Heart left ventricle (tissue), 16 donors: ENCODE measurements at places on chromosomes 11 and 22. TPM values are rescaled to one million over a fixed set of nuclear protein-coding genes. Genes with fewer than 3 reads are reported as not detected.
A peak's percentile ranks its signal among the peaks of the same experiment; 100 is the strongest.

- no peak for DNase-seq
These were observed 7.5 kb upstream of the C11orf97 start for GRCh38 chr11:94504689-94505293.

The DCHS1 gene
- 11.4 TPM for total RNA-seq

DNA sequence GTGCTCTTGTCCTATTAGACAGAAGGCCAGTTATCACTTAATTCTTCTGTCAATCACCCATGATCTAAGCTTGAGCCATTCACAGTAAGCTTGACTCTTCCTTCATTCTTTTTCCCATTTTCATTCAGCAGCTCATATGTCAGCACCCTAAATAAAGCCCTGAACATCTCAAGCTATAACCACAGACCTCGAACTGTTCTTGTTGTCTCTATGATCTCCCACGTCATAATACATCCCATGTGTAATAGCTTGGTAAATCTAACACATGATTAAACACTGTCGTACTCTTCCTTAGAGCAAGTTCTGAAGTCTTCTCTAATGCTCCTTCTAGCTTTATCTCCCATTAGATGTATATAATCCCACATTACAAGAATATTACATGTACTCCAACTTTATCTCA lies 14.4 kb downstream of the MUC15 start:
- no peak for DNase-seq

DNA sequence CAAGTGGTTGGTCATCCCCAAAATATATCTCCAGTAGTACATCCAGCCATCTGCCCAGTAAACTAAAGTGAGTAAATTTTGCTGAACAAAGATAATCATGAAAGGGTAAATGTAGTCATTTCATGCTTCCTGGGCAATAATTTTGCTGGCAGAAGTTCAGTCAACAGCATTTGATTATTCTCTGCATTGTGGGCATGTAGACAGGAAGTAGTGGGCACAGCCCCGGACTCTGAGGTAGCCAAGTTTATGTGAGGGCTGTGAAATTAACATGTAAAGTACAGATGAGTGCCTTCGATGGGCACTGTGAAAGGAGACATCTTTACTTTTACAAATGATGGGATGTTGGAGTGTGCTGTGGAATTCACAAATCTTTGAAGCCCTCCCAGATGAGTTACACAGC lies 312.2 kb upstream of the MTNR1B start:
- DNase-seq = no peak

GRCh38 chr11:114077482-114078305 lies 18.2 kb downstream of the ZBTB16 start:
- no peak for DNase-seq

The TRIM51 gene
- total RNA-seq = not detected

The OR4D6 gene
- total RNA-seq = not detected

The OR6T1 gene
- total RNA-seq = not detected

DNA sequence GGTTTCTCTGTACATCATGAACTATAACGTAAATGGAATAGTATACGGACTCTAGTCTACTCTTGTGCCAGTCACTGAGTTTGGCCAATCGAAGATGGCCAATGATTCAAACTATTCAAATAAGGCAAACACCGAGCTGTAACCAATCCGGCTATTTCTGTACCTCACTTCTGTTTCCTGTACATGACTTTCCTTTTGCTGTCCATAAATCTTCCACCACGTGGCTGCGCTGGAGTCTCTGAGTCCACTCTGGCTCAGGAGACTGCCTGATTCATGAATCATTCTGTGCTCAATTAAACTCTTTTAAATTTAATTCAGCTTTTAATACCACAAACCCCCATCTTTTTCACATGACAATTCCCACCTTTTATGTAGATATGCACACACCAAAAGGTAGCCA lies 1.5 kb upstream of the JAML start:
- DNase-seq = peak; percentile 37

GRCh38 chr11:35784699-35785098 lies 122.1 kb downstream of the TRIM44 start:
- DNase-seq = no peak

The DEFB131B gene
- total RNA-seq = not detected

GRCh38 chr11:79028225-79028624 lies 412.6 kb downstream of the TENM4 start:
- DNase-seq = no peak

The SLC15A3 gene
- total RNA-seq = 11.9 TPM

GRCh38 chr11:59285716-59286260 lies 72.9 kb upstream of the OR5AN1 start:
- no peak for DNase-seq

The OR52I1 gene
- total RNA-seq = not detected

DNA sequence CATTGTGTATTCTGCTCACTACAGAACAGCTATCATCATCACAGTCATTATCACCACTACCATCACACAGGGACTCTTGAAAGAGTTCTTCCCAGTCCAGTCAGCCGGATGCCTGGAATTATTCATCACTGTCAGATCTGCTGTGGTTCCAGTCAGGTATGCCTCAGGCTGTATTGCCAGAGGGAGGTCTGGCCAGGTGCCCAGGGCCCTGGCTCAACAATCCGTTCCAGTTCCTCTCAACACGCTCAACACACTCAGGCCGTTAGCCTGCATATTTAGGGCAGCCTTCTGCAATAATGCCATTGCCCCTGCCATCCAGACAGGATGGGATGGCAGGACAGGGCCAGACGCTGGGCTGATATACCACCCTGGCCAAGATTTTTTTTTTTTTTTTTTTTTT lies 28.6 kb upstream of the RASL10A start:
- peak; percentile 77 for DNase-seq

The CXCR5 gene
- total RNA-seq = not detected

DNA sequence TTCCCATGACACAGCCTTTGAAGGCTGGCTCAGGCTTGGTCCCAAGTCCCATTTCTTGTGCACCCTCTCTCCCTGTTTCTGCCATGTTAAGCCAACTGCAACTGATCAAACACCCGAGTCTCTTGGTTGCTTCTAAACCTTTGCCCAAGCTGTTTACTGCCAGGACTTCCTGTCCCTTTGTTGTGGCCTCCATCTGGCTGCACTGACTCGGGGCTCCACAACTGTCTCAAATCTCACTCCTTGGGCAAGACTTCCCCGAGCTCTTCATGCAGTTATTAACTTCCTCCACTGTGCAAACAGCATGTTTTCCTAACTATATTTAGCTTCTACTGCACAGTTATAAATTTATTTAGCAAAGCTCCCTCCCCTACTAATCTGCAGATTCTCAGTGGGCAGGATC lies 4.3 kb downstream of the VPREB1 start:
- no peak for DNase-seq

- DNase-seq = no peak
These were observed 51.4 kb downstream of the GRIK4 start for GRCh38 chr11:120562806-120563425.

- DNase-seq = no peak
These were observed 97.2 kb upstream of the CEP126 start for GRCh38 chr11:101817581-101817980.

GRCh38 chr22:42734406-42734805 lies 13.7 kb upstream of the A4GALT start:
- no peak for DNase-seq

DNA sequence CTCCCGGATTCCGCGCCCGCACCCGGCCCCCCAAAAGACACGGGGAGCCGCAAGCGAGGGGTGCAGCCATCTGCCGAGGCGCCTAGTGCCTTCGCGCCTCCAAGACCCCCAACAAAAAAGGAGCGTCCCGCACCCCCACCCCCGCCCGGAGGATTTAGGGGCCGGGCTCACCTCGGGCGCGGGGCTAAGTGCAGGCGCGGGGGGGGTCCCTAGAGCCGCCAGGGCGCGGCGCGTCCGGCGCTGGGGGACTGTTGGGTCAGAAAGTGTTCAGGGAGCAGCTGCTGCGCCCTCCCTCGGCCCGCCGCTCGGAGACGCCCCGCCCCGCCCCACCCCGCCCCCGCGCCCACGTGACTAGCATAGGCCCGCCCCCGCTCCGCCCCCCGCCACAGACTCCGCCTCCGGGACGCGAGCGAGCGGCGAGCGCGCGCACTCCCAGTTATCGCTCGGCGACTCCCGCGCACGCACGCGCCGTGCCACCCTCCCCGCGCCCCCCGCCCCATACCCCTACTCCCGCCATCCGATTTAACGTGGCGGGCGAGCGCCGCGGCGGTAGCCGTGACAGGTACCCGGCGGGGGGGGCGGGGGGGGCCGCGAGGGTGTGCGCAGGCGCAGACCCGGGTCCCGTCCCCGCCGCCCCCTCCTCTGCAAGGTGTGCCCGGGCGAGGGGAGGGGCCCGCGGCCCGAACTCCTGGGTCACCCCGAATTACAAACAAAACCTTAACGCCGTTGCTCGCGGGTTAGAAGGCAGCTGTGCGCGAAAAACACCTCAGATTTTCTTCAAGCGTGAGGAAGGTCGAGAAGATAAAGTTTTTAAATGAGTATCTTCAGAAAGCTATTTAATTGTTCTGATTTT lies 56.2 kb downstream of the KCNJ4 start:
- DNase-seq = peak; percentile 93

The MOGAT2 gene
- total RNA-seq = not detected

- no peak for DNase-seq
These were observed 16.7 kb downstream of the FLRT1 start for GRCh38 chr11:64052436-64052835.

The ARHGAP42 gene
- total RNA-seq = 12.4 TPM

- no peak for DNase-seq
These were observed 9.9 kb downstream of the IFT27 start for GRCh38 chr22:36765943-36766450.

DNA sequence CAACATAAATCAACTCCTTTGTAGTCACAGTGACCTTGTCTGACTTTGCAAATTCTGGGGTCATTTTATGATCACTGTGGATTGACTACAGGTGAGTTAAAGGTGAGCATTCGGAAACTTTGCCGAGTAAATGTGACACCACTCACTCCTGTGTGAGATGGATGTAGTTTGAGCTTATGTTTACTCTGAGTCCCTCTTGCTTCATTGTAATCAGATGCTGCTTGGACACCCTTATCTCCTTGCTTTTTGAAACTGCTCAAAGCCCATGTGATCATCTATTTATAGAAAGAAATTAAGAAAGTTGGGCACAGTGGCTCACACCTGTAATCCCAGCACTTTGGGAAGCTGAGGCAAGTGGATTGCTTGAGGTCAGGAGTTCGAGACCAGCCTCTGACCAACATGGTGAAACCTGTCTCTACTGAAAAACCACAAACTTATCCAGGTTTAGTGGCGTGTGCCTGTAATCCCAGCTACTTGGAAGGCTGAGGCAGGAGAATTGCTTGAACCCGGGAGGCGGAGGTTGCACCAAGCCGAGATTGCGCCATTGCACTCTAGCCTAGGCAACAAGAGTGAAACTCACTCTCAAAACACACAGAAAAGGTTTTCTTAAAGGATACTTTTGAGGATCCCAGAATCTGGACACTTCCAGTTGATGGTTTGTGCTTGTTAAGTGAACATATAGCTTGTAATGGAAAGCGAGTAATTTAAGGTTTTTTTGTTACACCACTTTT lies 7.2 kb downstream of the FAM118A start:
- no peak for DNase-seq

DNA sequence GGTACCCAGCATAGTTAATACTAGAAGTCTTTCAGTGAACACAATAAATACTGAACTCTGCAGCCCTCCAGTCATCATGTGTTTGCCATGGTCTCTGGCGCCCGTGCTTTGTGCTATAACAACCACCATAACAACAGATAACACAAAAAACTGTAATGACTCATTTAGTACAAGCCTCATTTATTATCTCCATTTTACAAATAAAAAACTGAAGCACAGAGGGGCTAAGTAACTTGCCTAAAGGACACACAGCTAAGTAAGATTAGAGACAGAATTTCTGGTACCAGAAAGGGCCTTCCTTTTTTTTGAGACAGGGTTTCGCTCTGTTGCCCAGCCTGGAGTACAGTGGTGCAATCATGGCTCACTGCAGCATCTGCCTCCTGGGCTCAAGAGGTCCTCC lies 19.5 kb downstream of the RBFOX2 start:
- DNase-seq = no peak

GRCh38 chr11:124194293-124195188 lies 11.4 kb downstream of the OR10D3 start:
- no peak for DNase-seq

GRCh38 chr11:67029146-67029545 lies 6.2 kb downstream of the SYT12 start:
- no peak for DNase-seq

The CBLIF gene
- total RNA-seq = not detected

DNA sequence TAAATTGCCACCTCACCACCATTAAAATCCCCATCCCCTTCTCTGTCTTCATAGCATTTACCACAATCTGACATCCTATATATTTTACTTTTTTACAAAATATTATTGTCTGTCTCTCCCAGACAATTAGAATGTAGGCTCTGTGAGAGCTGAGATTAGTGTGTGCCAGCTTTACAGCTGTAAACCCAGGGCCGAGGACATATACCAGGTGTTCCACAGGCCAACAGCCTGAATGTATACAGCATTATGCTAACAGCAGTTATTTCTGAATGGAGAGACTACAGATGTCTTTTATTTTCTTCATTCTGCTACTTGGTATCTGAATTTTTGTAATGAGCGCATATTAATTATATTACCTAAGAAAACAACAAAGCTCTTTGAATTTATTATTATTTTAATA lies 36.7 kb downstream of the FZD4 start:
- no peak for DNase-seq

- no peak for DNase-seq
These were observed 17.2 kb downstream of the BRD1 start for GRCh38 chr22:49810363-49811019.

- peak; percentile 92 for DNase-seq
These were observed 10.9 kb downstream of the PIM3 start for GRCh38 chr22:49971232-49972162.

DNA sequence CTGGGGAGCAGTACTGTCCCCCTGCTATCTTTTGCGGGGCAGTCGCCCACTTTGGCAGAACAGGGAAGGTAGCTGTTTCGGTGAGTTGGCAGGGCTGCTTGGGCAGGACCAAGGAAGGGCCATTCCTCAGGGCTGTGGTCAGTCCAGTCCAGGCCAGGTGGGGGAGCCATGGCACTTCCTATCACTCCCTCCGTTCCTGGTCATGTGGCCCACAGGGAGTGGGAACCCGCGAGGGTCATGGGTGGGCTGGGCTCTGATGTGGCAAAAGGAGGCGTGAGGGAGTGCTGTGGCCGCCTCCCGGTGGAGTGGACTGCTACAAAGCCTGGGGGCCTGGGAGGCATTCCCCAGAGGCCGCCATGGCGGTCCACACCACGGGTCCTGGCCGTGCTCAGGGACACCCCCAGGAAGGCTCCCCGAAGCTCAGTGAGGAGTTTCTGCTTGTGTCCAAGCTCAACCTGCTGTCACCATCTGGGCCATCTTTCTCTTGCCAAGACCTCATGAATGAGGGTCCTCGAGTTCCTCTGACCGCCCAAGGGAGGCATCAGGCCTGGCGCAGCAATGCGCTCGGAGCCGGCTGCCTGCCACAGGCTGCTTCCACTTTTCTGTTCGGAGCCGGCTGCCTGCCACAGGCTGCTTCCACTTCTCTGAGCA lies 11.9 kb downstream of the CHID1 start:
- DNase-seq = no peak
